IMR-90 (cell line): ENCODE measurements at places on chromosomes 4 and X. TPM values are rescaled to one million over a fixed set of nuclear protein-coding genes. Genes with fewer than 3 reads are reported as not detected.

PWWP3B gene
- not detected in 2 replicates for total RNA-seq

BEND4 gene
- total RNA-seq: not detected in 2 replicates

TMEM255A gene
- not detected in 2 replicates for total RNA-seq

HMX1 gene
- total RNA-seq: not detected in 2 replicates

ERVMER34-1 gene
- total RNA-seq: not detected in 2 replicates

SPANXB1 gene
- not detected in 2 replicates for total RNA-seq

SLC6A8 gene
- total RNA-seq: 6.7 and 7.2 TPM in 2 replicates

GAGE12E gene
- not detected in 2 replicates for total RNA-seq

ASMT gene
- not detected in 2 replicates for total RNA-seq

SPATA4 gene
- under 0.01 and 0.28 TPM in 2 replicates for total RNA-seq

TMEM156 gene
- 0.54 and 0.83 TPM in 2 replicates for total RNA-seq
